ENCODE measurements at places on chromosomes 5 and 9.
A peak's percentile ranks its signal among the peaks of the same experiment; 100 is the strongest.

GRCh38 chr9:75880618-75881017, 9.9 kb upstream of the PCSK5 start:
- DNase-seq, result no peak

GRCh38 chr5:11452852-11453251, 451.4 kb downstream of the CTNND2 start:
- no peak for DNase-seq

GRCh38 chr5:96426831-96427230, 6.2 kb downstream of the PCSK1 start:
- DNase-seq, result no peak

DNA sequence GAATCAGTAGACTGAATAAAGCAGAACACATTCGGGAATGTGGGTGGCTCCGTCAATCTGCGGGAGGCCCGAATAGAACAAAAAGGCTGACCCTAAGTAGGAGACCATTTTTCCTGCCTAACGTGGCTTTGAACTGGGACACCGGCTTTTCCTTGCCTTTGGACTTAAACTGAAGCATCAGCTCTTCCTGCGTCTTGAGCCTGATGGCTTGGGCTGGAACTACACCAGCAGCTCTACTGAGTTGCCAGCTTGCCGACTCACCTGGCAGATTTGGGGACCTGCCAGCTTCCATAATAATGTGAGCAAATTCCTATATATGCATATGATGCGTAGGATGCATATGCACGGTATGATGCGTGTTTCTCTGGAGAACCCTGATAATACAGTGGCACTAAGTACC, 111.3 kb downstream of the DAPK1 start:
- DNase-seq, result no peak

GRCh38 chr9:95087659-95088242, 229.8 kb downstream of the FANCC start:
- DNase-seq, result peak; percentile 55

DNA sequence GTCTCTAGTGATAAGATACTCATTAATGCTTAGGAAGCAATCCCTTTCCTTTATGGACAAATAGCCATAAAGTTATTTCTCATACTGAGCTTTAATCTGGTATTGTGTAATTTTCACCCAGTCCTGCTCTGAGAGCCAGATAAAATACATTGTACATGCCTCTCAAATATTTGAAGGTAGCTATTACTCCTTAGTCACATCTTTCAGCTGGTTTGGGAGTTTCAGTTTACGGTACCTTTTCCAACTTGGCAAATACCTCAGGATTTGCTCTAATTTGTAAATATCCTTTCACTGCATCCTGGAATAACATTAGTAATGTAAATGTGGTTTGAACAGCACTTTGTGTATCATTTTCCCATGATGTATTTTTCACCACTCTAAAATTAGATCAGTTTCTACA, 47.4 kb downstream of the ABHD17B start:
- no peak for DNase-seq

GRCh38 chr9:111752455-111752854, 42.3 kb downstream of the SHOC1 start:
- DNase-seq, result no peak

DNA sequence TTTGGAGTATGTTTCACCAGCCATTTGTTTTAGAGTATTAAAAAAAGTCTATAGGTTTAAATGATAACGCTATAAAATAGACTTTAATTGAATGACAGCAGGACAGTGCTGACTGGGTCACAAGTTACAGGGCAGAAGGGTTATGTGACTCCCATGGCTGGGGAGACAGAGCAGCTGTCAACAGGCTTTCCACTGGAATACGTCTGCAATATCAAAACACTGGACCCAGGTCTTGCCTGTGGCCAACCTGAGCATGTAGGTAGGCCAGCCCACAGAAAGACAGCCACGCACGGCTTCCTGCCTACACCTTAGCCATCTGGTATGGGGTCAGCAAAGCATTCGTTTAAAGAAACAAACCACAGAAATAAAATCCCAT, 80.7 kb downstream of the OTULIN start:
- no peak for DNase-seq

DNA sequence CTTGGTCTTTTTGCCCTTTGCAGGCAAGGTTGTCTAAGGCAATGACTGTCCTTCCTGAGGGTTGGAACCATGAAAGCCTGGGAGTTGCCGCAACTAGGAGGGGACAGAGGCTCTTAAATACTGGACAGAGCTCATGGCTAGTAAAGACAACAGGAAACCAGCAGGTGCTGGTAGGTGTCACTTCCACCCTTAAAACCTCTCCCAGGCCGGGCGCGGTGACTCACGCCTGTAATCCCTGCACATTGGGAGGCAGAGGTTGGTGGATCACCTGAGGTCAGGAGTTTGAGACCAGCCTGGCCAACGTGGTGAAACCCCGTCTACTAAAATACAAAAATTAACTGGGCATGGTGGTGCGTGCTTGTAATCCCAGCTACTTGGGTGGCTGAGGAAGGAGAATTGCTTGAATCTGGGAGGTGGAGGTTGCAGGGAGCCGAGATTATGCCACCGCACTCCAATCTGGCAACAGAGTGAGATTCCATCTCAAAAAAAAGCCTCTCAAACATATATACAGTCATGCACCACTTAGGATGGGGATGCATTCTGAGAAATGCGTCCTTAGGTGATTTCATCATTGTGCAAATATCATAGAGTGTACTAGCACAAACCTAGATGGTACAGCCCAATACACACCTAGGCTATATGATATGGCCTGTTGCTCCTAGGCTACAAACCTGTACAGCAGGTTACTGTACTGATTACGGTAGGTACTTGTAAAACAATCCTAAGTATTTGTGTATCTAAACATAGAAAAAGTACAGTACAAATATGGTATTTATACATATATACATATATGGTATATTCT, 102.7 kb downstream of the HSPA4 start:
- no peak for DNase-seq

DNA sequence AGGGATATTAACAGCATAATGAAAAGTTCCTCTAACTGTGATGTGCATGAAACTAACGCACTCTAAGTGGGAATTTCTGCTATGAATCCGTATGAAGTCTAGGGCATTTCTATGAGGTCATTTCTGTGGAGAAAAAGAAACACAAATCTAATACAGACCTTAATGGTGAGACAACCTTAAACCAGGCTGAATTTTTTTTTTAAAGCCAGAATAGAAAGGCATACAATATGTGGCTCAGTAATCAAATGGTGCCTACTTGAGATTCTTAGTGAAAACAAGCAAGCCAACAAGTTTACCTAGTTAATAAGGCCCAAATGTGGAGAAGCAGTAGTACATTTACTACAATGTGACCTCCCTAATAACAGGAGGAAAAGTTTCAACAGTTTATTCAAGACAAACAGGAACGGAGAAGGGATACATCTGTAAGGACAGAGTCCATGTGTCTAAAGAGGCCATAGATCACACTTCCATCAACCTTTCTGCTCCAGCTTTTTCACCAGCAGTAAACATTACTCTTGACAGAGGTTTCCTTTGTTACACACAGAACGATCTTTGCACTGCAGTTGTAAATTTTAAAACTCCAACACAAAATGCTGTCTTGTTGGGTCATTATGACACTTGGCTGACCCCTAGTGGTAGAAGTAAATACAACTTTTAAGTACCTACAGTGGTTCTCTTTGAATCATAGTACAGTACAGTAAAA, 26.2 kb downstream of the CARNMT1 start:
- peak; percentile 41 for DNase-seq

DNA sequence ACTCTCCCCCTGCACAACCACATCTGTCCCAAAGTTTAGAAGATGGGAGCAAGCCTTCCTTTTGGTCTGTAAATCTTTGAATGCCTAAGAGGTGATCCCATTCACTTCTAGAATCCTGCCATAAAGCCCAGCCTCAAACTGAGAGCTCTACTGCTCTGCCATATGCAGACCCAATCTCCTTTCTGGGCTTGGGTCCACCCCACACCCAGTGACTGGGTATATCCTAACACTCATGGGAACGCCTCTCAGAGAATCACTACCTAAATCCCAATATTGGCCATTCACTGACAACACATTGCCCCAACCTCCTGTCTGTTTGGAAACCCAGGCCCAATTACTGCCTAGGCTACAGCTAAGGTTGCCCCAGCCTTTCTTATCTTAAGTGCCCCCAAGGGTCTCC, 90.7 kb downstream of the MAMDC2 start:
- no peak for DNase-seq

GRCh38 chr9:99905833-99906402, 536 bp upstream of the STX17 start:
- DNase-seq, result no peak

- no peak for DNase-seq
Measured at GRCh38 chr9:75455444-75455921, 367.2 kb downstream of the OSTF1 start.

DNA sequence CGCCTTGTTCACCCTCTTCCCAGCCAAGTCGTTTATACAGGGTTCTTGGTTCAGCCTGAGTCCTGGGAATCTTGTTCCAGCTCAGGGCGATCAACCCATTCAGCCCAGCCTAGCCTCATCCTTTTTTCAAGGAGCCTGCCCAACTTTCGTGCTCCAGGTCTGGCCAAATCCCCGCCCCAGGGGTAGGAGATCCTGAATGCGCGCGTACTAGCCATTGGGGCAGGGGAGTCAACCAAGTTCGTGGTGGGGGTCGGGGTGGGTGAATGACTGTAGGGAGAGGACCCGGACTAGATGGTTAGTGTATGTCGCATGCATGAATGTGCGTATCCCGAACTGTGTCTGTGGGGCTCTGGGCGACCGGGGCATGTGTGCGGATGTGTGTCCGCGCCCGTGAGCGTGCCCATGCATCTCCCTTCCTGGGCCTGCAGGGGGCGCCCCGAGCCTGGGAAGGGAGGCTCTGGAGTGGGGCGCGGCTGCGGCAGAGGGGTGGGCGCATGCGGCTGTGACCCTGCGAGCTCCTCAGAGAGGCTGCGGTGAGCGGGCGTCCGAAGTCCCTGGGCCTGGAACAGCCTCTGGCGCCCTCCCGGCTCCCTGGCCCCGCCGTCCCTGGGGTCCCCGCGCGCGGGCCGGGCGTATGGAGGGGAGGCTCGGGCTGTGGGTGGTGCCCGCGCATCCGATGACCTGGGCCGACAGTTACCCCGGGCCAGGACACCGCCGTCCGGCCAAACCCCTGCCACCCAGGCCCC, 8.7 kb downstream of the CCL21 start:
- peak; percentile 83 for DNase-seq

- no peak for DNase-seq
Measured at GRCh38 chr9:133116346-133117231, 4.5 kb downstream of the RALGDS start.

GRCh38 chr5:14258840-14259239, 115.7 kb downstream of the TRIO start:
- no peak for DNase-seq

DNA sequence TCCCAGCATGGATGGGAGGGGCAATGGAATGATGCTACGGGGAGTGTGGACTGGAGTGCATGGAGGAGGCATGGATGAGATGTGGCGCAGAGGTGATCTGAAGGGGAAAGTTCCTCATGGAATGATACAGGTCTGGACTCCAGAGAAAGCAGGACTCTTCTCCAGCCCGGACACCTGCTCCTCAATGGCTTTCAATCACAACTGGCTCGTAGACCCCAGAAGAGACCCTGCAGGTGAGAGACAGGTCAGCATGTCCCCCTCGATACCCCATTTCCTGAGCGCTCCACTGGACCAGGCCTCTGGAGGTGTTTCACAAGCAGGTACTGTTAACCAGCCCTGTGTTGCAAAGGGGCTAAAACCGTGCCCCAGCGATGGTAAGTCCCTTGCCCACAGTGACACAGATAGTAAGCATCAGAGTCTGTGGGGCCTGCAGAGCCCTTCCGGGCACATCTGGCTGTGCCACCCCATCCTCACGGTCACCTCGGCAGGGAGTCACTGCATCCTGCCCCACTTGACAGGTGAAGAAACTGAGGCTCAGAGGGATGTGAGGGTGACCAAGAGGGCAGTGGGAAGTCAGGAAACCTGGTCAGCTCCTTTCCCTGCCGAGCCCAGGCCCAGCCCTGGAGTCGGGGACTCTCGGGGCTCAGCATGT, 5.5 kb upstream of the DPM2 start:
- no peak for DNase-seq

DNA sequence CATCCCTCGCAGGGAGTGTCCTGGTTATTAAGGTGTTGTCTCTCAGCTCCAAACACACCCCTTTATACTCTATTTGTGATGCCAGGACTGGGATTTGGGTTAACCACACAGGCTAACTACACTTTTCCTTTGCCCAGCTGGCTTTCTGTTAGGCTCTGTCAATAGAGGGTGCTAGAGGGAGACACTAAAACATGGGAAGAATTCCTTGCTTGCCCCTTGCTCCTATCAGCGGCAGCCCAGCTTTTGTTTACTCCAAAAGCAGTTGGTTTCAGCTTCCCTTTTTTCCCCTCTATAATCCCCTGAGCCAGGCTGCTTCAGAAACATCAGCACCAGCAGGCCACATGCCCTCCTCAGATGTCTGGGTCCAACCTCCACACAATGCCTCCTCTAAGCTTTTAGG, 297.1 kb downstream of the KCTD16 start:
- DNase-seq, result no peak

DNA sequence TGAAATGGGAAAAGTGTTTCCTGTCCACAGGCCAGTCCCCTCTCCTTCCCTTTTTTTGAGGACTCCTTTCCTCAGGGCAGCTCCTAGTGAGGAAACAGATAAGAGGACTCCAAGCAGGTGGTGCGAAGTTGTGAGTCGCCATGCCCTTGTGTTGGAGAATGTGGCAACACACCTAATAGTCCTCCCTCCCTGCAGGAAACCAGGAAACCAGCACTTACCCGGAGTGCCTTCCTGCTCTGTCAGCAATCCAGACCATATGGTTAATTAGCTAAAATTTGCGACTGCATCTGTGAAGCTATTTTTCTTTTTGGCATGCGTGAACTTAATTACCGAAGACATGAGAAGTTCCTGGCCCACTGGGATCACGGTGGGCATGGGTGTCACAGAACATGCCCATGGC, 69.9 kb downstream of the TRIM32 start:
- DNase-seq, result no peak

GRCh38 chr9:26656003-26656870, 236.4 kb downstream of the CAAP1 start:
- no peak for DNase-seq

DNA sequence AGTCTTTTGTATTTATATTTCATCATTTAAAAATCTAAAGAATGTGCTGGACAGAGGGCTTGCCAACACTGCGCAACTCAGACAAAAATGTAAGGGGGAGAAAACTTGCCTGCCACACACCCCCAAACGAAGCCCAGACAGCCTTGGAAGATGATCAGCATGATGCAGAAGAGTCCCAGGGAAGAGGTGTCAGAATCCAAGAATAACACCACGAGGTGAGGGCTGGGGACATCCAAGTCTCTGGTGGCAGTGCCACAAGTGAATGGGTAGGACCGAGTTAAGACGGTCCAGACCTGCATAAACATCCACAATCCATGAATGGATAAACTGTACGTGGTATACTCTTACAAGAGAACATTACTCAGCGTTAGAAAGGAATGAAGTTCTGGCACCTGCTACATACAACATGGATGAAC, 10.4 kb downstream of the EPB41L4B start:
- no peak for DNase-seq

DNA sequence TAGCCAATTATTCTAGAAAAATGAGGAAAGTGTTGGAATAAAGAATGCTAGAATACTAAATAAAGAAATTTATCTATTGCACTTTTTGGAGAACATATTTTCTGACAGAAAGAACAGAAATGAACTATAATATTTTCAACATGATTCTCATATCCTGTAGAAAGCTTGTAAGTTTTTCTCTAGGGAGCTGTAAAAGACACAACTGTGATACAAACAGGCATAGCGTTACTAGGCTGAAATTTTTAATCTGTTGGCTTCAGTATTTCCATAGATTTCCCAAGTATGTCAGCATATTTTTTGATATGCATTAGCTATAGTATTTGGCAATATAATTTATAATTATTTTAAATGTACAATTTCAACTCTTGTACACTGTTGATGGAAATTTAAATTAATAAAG, 31.3 kb downstream of the ANXA1 start:
- DNase-seq, result no peak

All from GM20000 (cell line).